A673 (cell line): ENCODE measurements at places on chromosomes 11 and 22.

GRCh38 chr11:111417766-111418435 is 38.8 kb upstream of the POU2AF1 start:
- no peak for DNase-seq

DNA sequence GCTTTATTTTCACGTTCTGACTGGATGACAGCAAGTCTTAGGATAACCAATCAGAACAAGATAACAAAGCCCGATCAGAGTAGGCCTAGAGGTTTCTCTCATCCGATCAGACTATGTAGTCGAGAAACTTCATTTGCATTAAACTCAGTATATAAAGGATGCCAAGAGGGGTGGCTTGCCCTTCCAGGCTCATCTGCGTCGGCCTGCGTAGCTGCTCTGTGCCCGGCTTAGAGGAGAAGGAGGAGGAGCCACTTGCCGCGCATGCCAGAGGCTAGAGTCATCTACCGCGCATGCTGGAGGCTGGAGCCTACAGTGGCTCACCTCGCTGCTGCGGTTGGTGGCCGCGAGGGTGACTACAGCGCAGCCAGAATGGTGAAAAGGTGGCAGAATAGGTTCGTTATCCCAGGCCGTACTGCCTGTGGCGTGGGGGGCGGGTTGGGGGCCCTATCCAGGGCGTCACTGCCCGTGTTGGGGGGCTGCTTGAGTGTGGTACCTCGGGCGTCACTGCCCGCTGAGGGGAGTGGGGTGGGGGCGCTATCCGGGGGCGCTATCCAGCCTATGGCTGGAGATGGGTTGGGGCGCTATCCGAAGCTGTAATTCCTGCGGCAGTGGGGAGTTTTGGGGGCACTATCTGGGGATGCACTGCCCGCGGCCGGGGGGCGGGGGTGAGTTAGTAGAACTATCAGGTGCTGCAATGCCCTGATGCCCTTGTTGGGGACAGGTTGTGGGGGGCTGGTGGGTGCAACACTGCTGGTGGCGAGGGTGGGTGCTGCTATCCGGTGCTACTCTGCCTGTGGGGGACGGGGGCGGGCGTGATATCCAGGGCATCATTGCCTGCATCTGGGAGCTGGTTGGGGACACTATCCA is at the start of gene RFPL2:
RFPL2 (minus strand) TSS at position 218 of the 867 bp plus-strand sequence. CDS start 2,622 bp downstream, outside the sequence.
- peak; percentile 88 for DNase-seq

DNA sequence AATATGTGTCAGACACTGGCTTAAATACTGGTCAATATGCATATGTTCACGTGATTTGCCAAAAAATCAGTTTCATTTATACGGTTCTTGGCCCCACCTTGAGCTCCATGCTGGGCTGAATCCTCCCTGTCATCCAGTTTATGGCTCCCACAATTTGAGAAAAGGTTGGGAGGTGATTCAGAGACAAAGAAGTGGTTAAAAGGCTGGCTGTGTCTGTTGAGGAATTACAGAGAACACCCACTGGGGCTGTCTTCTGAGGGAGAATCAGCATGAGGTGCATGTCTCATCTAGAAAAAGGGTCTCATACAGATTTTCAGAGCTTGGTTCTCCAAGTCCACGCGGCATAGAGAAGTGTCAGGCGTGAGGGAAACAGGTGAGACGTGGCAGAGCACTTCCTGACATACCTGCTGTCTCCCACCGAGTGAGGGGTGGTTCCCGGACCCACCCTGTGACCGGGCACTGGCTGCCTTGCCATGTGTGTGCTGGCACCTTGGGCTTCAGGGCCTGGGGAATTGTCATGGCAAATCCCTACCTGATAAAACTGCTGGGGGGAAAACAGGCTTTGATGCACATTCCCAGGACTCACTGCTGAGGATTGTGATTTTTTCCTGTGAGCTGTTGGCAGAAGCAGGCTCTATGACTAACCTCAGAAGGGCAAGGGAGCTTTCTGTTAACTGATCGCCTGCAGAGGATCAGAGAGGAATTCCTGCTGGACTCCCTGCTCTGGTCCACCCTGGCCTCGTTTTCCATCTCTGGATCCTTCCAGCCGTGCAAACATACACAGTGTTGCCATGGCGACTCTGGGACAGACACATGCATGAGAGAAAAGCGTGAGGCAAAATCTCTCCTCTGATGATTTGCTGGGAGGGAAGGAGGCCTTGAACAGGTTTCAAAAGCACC is 223.6 kb downstream of the ADAMTS15 start:
- peak; percentile 16 for DNase-seq

GRCh38 chr11:100562128-100562527 is 125.0 kb upstream of the ARHGAP42 start:
- DNase-seq, result peak; percentile 75

DNA sequence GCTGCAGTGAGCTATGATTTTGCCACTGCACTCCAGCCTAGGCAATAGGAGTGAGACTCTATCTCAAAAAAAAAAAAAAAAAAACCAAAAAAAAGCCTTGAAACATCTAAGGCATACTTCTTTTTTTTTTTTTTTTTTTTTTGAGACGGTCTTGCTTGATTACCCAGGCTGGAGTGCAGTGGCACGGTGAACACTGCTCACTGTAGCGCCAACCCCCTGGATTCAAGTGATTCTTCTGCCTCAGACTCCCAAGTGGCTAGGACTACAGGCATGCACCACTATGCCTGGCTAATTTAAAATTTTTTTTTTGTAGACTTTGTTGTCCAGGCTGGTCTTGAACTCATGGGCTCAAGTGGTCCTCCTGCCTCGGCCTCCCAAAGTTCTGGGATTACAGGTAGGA is 19.5 kb downstream of the ARFGAP3 start:
- DNase-seq, result no peak

GRCh38 chr11:111500481-111500880 is 11.7 kb downstream of the BTG4 start:
- no peak for DNase-seq

DNA sequence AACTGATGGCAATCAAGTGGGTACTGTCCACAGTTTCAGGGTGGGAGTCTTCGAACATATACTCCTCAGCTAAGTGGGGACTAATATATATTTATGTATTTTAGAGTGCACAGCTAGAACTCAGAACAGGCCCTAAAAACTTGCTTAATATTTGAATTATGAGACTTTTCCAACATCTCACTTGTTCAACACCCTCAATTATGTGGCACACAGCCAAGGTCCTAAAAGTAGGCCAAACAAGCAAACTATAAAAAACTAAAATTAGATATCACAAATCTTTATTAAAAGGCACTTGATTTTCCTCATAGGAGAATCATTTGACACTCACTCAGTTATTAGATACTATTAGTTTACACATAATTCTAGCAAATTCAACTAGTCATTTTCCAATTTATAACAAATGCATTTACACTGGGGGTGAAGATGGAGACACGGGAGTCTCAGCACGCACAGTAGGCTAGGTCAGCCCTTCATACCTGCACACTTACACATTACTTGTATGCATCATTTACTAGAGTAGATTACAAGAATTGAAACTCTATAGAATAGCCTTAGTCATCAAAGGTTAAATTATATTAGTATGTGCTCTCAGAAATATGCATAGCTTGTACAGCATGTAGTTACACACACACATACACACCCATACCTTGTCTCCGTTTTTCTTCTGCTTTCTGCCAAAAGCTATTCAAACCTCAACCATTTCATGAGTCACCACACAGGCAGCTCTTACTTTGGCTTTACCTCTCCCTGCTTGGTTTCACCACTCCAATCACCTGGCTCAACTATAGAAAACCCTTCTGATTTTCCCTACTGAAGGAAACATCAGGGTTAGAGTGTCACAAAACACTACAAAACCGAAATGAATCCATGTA is 171.5 kb downstream of the SBF2 start:
- no peak for DNase-seq

GRCh38 chr22:44526779-44527126 is 28.7 kb upstream of the RTL6 start:
- DNase-seq, result no peak

- peak; percentile 45 for DNase-seq
These were observed 101.0 kb downstream of the GGTLC2 start for GRCh38 chr22:22745225-22746060.

- DNase-seq, result no peak
These were observed 476.8 kb downstream of the METTL15 start for GRCh38 chr11:28584992-28585391.

DNA sequence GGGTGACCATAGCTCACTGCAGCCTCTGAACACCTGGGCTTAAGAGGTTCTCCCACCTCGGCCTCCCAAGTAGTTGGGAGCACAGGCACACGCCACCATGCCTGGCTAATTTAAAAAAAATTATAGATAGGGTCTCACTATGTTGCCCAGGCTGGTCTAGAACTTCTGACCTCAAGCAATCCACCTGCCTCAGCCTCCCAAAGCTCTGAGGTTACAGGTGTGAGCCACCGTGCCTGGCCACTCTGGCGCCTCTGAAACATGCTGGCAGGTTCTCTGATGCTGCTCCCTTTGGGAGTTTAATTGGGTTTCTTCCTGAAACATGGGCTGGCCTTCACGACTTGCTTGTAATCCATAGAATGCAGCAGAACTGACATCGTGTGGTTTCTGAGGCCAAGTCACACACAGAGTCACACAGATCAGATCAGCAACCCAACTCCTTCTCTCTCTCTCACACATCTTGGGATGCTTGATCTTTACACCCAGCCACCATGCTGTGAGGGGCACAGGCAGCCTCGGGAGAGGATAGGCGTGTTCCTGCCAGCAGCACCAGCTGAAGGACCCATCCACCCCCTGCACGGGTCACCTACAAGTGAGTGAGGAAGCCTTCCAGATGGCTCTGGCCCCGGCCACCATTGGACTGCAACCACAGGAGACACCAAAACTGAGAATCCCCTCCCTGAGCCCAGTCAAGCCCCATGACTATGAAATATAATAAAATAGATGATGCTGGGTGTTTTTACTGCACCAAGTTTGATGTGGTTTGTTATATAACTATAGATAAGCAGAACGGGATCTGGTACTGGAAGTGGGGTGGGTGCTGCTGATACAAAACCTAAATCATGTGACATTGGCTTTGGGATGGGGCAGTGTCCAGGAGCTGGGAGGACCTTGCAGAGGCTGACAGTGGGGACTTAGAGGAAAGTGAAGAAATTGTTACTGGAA is 3.1 kb upstream of the GSC2 start:
- no peak for DNase-seq

- peak; percentile 60 for DNase-seq
These were observed 13.7 kb downstream of the GDPD4 start for GRCh38 chr11:77287615-77288273.
